ENCODE measurements at places on chromosomes 4 and X.

DNA sequence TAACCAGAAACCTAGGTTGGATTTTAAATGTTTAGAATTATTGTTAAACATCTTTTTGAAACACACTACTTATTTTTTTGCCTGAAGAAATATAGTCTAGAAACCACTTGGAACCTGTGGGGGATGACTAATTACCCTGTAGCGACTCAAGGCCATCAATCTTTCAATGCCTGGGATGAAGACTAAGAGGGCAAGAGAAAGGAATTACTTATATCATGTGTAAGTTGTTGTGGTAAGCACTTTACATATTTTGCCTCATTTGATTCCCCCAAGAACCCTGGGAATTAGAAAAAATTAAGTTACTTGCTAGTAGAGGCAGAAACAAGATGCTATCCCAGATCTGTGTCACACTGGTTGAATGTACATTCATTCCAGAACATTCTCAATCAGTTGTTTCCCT lies 170.9 kb upstream of the GRIA3 start:
- no peak for DNase-seq

- DNase-seq: no peak
Observed at GRCh38 chr4:183260491-183261151, 59.5 kb downstream of the CLDN22 start.

DNA sequence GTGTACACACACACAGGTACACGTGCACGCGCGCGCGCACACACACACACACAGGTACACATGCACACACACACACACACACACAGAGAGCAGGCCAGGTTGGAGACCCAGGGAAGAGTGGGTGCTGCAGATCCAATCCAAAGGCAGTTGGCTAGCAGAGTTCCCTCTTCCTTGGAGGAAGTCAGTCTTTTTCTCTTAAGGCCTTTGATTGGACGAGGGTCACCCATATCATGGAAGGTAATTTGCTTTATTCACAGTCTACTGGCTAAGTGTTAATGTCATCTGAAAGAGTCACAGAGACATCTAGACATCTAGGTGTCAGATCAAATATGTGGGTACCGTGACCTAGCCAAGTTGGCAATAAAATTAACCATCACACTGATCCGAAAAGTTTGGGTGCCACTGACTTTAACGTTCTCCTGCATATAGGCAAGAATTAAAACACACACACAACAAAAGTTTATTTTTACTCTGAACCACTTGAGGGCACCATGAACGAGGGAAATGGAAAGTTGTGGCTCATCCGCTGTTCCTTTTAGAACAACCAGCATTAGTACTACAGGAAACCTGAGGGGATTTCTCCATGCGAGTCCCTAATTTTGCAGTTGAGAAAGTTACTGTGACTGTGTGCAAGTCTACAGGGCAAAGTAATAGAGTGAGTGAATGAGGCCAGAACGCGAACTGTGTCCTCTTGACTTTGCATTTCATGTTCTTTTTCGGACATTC lies 66.0 kb upstream of the STOX2 start:
- DNase-seq: peak; percentile 23

- DNase-seq: peak; percentile 34
Observed at GRCh38 chr4:102500352-102500695, 835 bp upstream of the NFKB1 start.

DNA sequence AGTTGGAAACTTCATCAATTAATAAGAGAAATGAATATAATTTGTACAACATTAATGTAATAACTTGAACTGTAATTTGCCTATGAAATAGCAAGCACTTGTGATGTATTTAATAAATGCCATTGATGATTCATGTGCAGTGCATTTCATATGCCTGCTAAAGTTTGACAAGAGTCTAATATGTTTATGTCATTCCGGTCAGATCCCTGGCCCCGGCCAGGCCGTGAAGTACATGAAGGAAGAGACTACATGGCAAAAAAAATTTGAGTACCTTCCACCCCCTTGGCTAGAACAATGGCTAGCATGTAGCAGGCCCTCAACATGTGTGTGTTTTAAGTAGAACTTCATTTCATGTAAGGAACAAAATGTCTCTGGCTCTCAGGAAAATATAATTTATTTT lies 161.3 kb downstream of the ATP10D start:
- DNase-seq: no peak

DNA sequence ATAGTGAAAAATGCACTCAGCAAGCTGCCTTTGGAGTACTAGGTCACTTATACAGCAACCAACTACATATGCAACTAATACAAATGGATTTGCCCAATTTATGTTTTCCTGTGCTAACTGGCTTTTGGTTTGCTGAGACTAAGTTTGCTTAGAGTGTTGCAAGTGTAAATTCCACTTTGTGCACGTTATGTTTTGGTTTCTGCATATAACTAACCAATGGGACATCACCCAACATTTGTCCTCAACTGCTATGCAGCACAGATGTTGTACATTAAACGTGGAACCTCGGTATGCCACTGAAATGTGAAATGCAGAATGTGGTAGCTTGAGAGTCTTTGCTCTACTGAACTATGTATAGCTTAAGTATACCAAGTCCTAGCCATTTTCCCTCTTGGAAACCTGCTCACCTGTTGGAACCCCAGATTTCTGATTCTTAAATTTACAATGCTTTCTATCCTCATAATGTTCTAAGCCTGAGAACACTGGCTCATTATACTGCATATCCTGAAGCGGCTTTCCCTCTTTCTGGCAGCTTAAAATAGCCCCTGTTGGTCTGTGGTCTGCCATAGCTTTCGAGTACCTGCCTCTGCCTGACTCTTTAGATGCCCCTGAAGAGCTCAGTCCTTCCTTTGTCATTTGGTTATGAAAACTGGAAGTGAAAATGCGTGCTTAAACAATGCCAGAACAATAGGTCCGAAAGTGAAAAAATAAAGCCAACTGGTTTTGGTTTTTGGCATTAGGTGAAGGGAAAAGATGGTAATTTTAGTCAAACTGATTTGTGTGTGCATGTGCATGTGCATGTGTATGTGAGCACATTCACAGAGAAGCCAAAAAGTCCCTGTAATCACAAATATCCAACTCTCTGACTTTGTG lies 158.0 kb downstream of the SH2D1A start:
- DNase-seq: no peak

DNA sequence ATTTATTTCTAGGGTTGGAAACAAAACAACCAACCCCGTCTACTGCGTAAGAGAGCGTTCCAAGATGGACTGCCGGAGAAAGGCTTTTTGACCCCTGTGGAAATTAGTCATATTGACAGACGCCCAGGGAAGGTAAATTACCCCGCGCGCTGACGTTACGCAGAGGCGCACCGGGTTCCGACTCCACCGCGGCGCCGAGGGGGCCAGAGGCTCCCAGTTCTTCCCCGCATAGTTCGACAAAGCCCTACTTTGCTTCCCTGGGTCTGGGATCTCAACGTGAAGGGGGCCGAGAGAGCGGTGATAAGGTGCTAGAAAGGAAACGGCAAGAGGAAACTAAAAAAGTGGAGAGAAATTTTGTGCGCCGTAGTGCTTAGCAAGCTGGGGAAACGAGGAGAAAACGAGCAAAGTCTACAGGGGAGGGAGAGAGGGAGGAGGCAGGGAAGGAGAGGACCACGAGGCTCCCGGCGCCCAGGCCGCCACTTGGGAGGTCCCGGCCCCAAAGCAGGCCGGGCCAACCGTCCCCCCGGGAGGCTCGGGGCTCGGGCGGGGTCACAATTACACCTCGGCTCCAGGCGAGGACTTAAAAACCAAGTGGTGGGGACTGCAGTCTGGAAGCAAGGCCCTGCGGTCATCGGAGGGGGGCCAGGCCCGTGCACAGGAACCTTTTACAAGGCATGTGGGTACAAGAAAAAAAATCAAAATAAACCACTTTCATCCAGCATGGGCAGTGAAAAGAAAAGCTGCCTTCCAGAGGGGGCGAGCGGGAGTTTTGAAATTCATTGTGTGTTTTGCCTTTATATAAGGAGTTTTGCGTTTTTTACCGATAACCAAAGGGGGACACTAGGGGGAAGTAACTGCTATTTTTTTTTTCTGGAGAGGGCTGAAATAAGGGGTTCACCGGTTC lies 13.2 kb downstream of the HAND2 start:
- DNase-seq: no peak

DNA sequence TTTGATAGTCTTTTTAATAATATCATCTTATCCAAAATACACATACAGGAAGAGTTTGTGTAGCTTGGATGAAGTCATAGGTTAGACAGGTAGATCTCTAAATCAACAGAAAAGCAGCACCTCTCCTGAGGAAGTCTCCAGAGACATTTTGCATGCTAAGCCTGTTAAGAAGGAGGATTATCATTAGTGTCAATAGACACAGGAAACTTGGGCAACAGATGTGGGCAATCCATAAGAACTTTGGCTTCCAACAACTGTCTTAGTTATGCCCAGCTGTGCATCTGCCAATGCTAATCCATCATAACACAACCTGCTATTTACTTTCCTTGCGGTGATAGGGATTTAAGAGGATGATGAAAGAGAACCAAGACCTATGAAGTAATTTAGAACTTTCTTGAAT lies 1052.6 kb downstream of the RPA4 start:
- DNase-seq: no peak

DNA sequence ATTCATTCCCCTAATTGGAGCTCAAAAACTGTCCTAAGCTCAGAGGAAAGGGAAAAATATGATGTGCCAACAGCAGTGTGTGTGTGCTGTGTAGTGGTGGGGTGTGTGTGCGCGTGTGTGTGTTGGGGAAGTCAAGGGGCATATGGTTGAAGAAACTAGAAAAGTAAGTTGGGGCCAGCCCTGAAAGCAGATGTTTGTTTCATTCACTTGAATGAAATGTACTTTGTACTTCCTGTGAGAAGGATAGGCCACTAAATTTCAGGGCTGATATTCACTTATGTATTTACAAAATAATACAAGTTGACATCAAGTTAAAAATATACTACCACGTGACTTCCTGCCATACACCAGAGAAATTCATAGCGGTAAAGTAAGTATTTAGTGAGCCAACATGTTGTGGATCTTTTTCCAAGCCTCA lies 151.3 kb upstream of the JADE1 start:
- DNase-seq: no peak

GRCh38 chrX:100946299-100946927 lies 17.7 kb upstream of the XKRX start:
- no peak for DNase-seq

DNA sequence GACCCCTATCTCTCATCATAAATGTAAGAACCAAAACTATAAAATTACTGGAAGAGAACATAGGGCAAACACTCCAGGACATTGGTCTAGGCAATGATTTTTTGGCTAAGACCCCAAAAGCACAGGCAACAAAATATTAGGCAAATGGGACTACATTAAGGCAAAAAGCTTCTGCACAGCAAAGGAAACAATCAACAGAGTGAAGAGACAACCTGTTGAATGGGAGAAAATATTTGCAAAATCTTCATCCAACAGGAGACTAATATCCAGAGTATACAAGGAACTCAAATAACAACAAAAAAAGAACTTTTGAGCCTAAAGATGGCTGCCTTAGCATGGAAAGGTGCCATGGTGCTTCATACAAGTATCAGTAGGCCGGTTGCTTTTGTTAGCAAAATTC lies 111.1 kb upstream of the FMR1 start:
- DNase-seq: no peak

GRCh38 chr4:29213020-29213419 lies 1507.1 kb upstream of the PCDH7 start:
- no peak for DNase-seq

DNA sequence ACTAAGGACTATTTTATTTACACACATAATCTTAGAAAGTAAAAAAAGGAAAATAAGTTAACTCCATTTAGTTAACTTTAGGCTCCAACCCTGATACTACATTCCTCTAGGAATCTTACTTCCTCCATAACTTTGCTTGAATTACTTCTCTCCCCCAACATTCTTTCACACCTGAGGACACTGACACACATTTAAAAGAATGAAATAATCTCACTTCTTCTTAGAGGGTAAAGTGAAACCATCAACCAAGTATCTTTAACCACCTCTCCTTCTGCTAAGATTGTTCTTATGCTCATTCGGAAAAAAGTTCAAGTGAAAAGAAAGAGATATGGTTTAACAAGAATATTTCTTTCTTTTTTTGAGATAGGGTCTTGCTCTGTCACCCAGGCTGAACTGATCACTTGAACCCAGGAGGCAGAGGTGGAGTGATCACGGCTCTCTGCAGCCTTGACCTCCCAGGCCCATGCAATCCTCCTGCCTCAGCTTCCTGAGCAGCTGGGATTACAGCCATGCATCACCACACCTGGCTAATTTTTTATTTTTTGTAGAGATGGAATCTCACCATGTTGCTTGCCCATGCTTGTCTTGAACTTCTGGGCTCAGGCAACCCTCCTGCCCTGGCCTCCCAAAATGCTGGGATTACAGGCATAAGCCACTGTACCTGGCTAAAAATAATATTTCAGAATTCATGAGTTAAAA lies 28.5 kb downstream of the SLC25A4 start:
- no peak for DNase-seq

DNA sequence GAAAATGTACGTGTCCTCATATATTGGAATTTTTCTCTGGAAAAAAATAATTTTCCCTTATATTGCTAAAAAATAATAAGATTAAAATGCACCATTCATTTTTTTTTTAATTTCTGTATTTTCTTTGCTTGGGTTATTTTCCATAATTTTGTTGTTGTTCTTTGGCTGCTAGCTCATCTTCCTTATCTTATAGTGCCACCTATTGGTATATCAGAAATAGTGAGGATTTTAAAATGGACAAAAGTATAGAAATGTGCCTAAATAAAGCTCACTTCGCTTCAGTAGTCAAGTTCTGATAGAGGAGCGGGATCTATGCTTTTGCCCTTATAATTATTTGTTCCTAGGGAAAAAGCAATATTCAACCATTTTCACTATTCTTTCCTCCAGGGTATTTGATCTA lies 134.8 kb downstream of the NAP1L3 start:
- DNase-seq: peak; percentile 7

- DNase-seq: no peak
Observed at GRCh38 chr4:37794056-37794455, 32.4 kb upstream of the PGM2 start.

DNA sequence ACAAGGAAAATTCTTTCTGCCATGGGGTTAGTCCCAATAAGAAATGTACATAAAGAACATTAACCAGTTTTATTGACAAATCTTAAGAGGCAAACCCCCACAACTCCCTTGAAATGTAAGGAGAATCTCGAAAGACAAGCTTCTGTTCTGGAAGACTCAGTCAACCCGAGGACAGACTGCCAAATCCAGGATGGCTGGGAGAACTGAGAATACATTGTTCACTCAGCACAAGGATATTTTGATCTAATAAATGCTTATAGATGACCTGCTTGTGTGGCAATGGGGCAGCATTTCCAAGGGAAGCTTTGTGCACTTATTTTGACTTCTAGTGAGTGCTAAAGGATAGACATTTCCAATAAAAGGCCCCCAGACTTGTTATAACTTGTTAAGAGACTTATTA lies 280.4 kb downstream of the DHX15 start:
- no peak for DNase-seq

- no peak for DNase-seq
Observed at GRCh38 chr4:142595222-142595871, 250.8 kb downstream of the INPP4B start.

- DNase-seq: no peak
Observed at GRCh38 chrX:130726661-130727060, 176.3 kb downstream of the ENOX2 start.

GRCh38 chrX:134177527-134177926 lies 59.5 kb upstream of the CCDC160 start:
- DNase-seq: no peak
